ENCODE measurements at places on chromosomes 7 and 10.

DNA sequence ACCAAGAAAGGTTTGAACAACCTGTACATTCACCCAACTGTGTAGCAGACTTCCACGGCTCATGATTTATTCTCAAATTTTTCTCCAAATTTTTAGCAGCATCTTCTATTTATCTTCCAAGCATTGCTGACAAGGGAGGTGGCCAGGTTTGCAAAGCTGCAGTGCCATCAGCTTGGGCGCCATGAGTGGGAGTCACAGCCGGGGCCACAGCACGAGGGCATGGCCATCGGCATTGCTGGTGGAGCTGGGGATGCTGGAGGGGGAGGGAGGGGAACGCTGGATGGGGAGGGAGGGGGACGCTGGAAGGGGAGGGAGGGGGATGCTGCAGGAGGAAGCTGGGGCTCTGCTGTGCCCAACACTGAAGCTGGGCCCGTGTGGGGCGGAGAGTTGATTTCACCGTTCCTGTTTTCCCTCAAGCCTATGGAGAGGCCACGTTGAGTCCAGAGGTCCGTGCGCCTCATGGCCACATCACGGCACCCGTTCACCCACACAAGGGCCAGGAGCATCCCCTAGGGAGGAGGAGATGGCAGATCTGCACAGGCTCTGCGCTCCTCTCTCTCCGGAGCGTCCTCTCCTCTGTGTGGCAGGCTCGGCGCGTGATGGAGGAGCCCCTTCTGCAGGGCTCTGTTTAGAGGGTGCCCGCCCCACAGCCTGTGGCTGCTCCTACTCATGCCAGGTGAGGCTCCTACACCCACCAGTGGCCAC, 520.2 kb downstream of the DNAJB6 start:
- DNase-seq: no peak

GRCh38 chr10:79123547-79123963, 54.8 kb downstream of the ZMIZ1 start:
- DNase-seq: no peak

GRCh38 chr10:118259288-118259906, 82.7 kb downstream of the FAM204A start:
- no peak for DNase-seq

DNA sequence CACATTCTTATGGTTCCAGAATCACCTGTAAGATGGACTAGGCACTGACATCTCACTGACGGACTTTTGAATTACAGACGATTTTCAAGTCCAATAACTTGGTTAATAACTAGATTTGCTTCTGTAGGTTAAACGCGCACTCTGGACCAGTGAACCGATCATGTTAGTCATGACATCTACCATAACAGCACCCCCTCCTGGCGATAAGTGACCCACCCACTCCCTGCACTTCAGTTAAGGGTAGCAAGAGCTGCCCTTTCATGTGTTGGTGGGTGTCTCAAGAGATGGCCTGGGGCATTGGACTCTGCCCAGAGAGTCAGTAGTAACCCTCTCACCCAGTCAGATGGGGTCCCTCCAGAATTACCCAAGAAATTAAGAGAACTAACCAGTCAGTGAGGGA, 12.9 kb downstream of the GRM8 start:
- no peak for DNase-seq

- no peak for DNase-seq
Measured at GRCh38 chr7:150971242-150972022, 6.7 kb downstream of the KCNH2 start.

DNA sequence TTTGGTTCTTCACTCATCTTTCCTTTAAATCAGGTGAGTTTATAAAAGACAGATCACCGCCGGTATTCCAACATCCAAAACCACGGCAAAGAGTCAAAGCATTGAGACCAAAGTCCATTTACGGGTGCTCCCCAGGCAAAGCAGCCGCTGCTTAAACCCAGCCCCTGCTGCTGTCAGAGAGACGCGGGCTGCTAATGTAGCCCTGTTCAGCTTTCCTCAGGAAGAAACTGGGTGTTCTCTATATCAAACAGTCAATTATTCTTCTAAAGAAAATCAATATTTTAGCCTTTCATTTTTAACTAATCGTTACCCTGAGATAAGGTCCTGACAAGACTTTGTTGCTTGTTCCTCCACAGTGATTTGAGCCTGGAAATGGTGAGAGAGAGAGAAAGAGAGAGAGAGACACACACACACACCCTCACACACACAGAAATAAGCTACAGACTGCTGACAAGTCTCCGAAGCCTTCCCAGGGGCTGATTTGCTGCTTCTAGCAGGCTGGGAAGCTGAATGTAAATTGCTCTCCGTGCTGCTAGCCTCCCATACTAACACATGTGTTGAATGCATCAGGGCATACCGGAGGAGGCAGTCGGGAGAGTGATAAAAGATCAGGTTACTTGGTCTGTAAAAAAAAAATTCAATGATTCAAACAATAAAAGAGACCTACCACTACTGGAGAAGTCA, 183.0 kb upstream of the ANK3 start:
- DNase-seq: peak; percentile 53

DNA sequence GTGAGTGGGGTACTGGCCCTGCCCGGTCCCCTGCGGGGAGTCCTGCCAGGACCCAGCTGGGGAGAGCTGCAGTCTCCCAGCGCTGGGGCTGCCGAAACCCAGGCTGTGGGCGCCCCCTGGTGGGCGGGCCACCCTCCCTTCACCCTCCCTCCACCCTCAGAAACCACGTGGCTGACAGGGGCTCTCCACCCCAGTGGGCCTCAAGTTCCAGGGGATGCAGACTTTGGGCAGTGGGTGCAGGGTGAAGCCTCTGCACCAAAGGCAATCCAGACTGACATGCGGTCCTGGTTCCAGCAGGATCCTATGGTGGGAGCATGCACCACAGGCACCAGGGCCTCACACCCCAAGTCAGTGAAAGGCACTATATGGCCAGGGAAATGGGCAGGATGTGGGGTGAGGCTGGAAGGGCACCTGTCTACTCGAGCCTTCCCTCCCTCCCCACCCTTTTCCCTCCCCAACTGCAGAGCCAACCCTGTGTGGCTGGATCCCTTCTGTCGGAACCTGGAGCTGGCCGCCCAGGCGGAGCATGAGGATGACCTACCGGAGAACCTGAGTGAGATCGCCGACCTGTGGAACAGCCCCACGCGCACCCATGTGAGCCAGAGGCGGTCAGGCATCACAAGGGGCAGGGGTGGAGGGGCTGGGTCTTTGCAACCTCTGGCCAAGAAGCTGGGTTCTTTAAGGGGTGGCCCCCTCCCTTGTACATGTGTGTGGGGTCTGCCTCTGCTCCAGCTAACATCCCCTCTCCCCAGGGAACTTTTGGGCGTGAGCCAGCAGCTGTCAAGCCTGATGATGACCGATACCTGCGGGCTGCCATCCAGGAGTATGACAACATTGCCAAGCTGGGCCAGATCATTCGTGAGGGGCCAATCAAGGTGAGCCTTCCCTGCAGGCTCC, 38.8 kb downstream of the PSAP start:
- DNase-seq: peak; percentile 56

DNA sequence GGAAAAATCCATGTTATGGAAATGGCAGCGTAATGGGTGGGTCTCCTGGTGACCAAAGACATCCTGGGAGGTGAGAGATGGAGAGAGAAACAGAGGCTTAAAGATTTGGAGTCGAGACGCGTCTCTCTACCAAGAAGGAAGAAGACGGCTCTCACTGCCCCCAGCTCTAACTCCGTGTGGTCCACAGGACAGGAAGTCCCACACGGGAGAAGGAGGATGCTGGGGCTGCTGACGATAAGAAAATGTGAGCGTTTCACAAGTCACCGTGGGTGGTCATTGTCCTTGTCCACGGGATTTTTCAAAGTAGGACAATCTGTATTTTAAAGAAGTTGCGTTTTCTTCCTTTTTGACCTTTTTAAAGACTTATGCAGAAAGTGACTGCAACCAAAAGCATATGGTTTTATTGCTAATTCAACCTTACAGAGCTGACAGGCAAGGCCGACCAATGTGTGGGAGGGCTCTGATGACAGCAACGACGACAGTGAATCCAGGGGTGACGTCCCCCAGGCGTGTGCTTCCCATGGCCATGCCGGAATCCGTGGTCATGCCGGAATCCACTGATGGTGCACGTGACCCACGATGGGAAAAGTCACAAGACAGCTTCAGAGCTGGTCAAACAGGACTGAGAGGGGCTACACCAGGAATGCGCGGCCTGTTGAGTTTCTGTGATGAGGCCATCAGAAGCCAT, 341.2 kb downstream of the PTPRN2 start:
- DNase-seq: no peak

- no peak for DNase-seq
Measured at GRCh38 chr10:3538656-3539531, 246.1 kb downstream of the KLF6 start.

- peak; percentile 70 for DNase-seq
Measured at GRCh38 chr10:33193057-33193700, 141.3 kb downstream of the NRP1 start.

DNA sequence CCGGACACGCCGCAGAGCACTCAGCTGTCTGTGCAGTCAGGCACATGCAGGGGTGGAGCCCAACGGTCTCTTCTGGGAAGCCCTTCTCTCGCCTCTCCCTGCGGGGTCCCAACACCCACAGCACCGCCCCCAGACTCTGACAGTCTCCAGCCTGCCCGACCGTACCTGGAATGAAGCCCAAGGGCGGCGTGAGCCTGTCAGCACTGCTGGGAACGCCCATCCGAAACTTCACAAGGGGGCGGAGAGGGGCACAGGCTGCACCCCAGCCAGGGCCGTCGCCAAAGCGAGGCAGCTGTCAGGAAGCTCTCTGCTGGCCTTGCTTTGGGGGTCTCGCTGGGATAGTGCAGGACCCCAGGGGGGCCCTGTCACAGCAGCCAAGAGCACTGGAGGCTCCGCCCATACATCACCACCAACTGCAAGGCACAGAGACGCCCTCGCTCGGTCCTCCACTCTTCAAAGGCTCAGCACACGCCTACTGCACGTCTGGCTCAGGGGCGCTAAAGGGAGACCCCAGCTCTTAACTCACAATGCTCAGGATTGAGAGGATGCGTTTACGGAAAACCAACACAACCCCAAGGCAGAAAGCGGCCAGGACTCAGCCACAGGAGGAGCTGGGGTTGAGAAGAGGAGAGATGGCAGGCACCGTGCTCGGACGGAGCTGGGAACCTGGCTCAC, 30.9 kb downstream of the MAD1L1 start:
- DNase-seq: no peak

DNA sequence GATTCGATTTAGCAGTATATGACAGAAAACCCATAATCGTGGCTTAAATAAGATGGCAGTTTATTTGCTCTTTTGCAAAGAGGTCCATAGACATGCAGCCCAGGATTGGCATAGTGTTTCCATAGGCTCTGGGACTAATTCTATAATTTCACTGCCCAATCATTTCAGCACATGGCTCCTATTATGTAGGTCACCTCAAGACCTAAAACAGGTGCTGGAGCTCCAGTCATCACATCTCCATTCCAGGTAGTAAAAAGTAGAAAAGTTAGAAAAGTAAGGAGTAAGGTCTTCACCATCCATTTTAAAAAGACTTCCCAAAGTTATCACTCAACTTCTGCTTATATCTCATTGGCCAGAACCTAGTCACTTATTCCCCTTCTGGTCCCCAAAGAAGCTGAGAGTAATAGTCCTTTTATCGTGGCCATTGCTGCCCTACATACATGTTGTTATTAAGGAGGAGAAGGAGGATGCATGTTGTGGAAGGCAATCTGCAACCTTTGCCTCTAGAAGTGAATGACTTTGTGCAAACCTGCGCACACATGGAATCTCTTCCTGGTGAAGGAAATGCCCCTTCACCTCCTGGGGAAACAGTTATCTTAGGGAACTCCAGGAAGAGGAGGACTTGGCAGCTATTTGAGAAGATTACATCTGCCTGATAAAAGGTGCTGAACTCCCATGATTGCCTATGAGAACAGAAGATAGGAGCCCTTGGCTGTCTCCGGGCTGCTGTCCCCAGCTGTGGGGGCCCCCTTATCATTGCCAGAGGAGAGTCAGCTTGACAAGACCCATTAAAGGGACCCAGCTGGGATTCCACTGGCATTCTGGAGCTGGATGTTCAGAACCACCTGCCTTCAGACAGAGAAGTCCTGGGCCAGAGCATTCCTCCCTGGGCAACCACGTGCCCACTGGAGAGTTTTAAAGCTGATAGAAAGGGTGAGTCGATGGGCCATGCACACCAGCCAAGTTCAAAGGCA, 330.6 kb upstream of the ZMIZ1 start:
- no peak for DNase-seq

DNA sequence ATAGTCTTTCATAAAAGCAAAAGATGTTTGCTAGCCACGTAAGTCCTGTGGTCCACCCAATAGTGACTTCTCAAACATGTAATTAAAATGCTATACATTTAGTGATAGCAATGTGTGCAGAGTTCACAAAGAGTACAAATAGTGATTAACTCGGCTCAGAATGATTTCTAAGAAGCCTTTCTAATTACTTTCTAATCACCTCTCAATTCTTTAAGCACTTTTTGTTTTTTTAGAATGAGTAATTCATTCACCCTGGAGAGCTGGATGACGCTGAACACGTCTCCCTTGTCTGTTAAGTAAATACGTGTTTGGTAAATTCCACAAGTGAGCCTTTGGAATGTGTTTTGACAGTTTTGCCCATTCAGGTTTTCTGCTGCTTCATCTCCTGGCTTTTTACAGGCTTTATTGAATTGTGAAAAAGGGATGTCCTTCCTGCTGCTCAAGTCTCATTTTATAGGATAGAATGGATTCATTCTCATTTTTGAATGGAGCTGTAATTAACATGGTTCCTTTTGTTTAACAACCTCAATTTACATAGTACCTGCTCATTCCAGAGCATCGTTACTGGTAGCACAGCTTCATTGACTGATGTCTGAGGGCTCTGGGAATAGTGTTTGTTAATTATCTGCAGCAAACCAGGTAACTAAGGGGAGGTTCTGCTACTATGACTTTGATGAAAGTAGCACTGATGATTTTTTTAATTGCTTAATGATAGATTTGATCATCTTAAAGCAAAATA, 212.1 kb downstream of the VTI1A start:
- no peak for DNase-seq

DNA sequence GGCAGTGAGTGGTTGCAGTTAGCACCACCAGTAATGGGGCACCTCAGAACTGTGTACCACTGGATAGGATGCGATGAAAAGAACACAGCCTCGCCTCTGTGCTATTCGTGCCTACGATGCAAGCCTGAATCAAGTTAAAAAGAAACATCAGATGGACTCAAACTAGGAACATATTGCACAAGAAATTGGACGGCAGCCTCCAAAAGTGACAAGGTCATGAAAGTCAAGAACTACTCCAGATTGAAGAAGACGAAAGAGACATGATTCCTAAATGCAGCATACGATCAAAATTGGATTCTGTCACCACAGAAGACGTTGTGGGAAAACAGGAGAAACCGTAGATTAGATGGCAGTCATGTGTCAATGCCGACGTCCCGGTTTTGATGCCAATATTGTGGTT, 648.1 kb upstream of the FOXK1 start:
- no peak for DNase-seq
